A549 treated with CORT108297 at 1 μM for 4 hours (cell line): ENCODE measurements at places on chromosomes 6 and 20. TPM values are rescaled to one million over a fixed set of nuclear protein-coding genes. Genes with fewer than 3 reads are reported as not detected.

TRIM40 gene
- total RNA-seq, result not detected in 5 replicates

DEFB124 gene
- total RNA-seq, result not detected in 5 replicates

PSORS1C1 gene
- 3.0 to 5.1 TPM (median 3.8 TPM) in 5 replicates for total RNA-seq

SGK1 gene
- 38.2 to 62.7 TPM (median 43.0 TPM) in 5 replicates for total RNA-seq

BEND6 gene
- total RNA-seq, result 0.85 to 1.4 TPM (median 0.98 TPM) in 5 replicates

LY86 gene
- not detected in 5 replicates for total RNA-seq

MATN4 gene
- 0.06 to 0.14 TPM (median 0.12 TPM) in 5 replicates for total RNA-seq

MCHR2 gene
- not detected in 5 replicates for total RNA-seq

TMEM244 gene
- not detected in 5 replicates for total RNA-seq

RWDD1 gene
- total RNA-seq, result 23.9 to 39.8 TPM (median 36.2 TPM) in 5 replicates

FABP7 gene
- not detected in 5 replicates for total RNA-seq

ATP6V1G2 gene
- 0.54 to 1.1 TPM (median 0.67 TPM) in 5 replicates for total RNA-seq

CAPN11 gene
- total RNA-seq, result 0.02 TPM in 1 of 5 replicates, not detected in the others

SIRPB2 gene
- 0.06 TPM in 2 of 5 replicates, not detected in the others for total RNA-seq

KIFC1 gene
- total RNA-seq, result 41.3 to 47.9 TPM (median 45.8 TPM) in 5 replicates

SYCP2 gene
- total RNA-seq, result 0.35 to 0.60 TPM (median 0.50 TPM) in 5 replicates

NNAT gene
- not detected in 5 replicates for total RNA-seq

HLA-DQA1 gene
- total RNA-seq, result not detected in 5 replicates

CRISP3 gene
- total RNA-seq, result not detected in 5 replicates

ASIP gene
- not detected in 5 replicates for total RNA-seq

OPRL1 gene
- 0.52 to 0.80 TPM (median 0.54 TPM) in 5 replicates for total RNA-seq

PNLDC1 gene
- 0.06 to 0.13 TPM (median 0.07 TPM) in 5 replicates for total RNA-seq

HLA-DRA gene
- total RNA-seq, result not detected in 5 replicates

SLPI gene
- 8.0 to 15.4 TPM (median 10.5 TPM) in 5 replicates for total RNA-seq

MRS2 gene
- 20.1 to 22.3 TPM (median 20.6 TPM) in 5 replicates for total RNA-seq

SCUBE3 gene
- total RNA-seq, result 0.03 to 0.07 TPM (median 0.06 TPM) in 5 replicates

FOXC1 gene
- total RNA-seq, result 6.2 to 9.5 TPM (median 8.1 TPM) in 5 replicates

HCK gene
- 0.03 to 0.16 TPM (median 0.12 TPM) in 3 of 5 replicates, not detected in the others for total RNA-seq

DLK2 gene
- 3.5 to 8.2 TPM (median 7.0 TPM) in 5 replicates for total RNA-seq

ZSCAN9 gene
- total RNA-seq, result 5.8 to 8.2 TPM (median 7.4 TPM) in 5 replicates

SIRPD gene
- not detected in 5 replicates for total RNA-seq

SMLR1 gene
- not detected in 5 replicates for total RNA-seq

KCNK5 gene
- 0.91 to 1.6 TPM (median 1.2 TPM) in 5 replicates for total RNA-seq

CCDC28A gene
- 12.2 to 13.5 TPM (median 12.9 TPM) in 5 replicates for total RNA-seq

MMP24 gene
- 16.9 to 23.3 TPM (median 20.2 TPM) in 5 replicates for total RNA-seq

NECAB3 gene
- 11.1 to 15.5 TPM (median 14.1 TPM) in 5 replicates for total RNA-seq

LHFPL5 gene
- total RNA-seq, result 0.20 to 0.23 TPM in 2 of 5 replicates, not detected in the others

TRAPPC3L gene
- total RNA-seq, result not detected in 5 replicates

ADGRF4 gene
- 7.4 to 9.6 TPM (median 8.0 TPM) in 5 replicates for total RNA-seq

GPX6 gene
- total RNA-seq, result not detected in 5 replicates

CSNK2A1 gene
- 133 to 156 TPM (median 151 TPM) in 5 replicates for total RNA-seq

ACSS2 gene
- 7.8 to 9.8 TPM (median 8.8 TPM) in 5 replicates for total RNA-seq

MICB gene
- 7.0 to 9.3 TPM (median 7.4 TPM) in 5 replicates for total RNA-seq

BPIFA1 gene
- total RNA-seq, result not detected in 5 replicates

PROKR2 gene
- not detected in 5 replicates for total RNA-seq

PRPH2 gene
- total RNA-seq, result not detected in 5 replicates

RAD21L1 gene
- 0.09 TPM in 1 of 5 replicates, not detected in the others for total RNA-seq

VNN1 gene
- total RNA-seq, result 0.06 to 0.10 TPM (median 0.06 TPM) in 5 replicates

C6orf62 gene
- total RNA-seq, result 47.0 to 67.5 TPM (median 53.3 TPM) in 5 replicates

ZNF184 gene
- 2.4 to 3.5 TPM (median 2.5 TPM) in 5 replicates for total RNA-seq

BCAS1 gene
- 0.45 to 0.65 TPM (median 0.60 TPM) in 5 replicates for total RNA-seq

GNAS-AS1 gene
- not detected in 5 replicates for total RNA-seq

MYB gene
- total RNA-seq, result 0.49 to 1.1 TPM (median 0.89 TPM) in 5 replicates
